ENCODE measurements at places on chromosomes 7 and 10.

DNA sequence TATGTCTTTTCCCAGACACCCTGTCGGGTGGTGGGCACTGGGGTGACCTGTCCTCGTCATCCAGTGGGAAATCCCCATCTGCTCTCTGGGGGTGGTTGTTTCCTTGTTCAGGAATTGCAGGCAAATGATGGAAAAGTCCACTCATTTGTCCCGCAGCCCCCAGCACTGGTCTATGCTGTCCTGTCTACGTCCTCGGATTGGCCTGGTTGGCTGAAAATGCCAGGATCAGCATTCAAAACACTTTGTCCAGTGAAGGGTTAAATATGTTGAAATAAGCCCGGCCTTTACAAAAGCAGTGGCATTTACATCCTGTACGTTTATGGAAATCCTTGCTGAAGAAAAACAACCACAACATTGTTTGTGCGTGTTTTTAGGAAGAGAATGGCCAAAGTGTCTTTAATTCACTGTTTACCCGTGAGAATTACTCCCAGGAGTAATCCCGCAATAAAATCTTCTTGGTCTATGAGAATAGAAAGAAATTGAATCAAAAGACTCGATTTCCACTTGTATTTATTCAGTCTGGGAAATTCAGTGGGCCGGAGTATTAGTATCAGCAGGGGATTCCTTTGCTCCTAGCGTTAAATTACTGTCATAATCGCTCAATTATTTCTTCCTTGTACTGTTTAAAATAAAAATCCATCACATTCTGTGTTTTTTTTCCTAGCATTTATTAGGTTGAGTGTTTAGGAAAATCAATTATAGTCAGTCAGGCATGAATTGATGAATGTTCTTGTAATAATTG is 116.8 kb upstream of the SH2B2 start:
- DNase-seq: no peak

- no peak for DNase-seq
Observed at GRCh38 chr10:88647061-88647615, 17.1 kb upstream of the LIPF start.

DNA sequence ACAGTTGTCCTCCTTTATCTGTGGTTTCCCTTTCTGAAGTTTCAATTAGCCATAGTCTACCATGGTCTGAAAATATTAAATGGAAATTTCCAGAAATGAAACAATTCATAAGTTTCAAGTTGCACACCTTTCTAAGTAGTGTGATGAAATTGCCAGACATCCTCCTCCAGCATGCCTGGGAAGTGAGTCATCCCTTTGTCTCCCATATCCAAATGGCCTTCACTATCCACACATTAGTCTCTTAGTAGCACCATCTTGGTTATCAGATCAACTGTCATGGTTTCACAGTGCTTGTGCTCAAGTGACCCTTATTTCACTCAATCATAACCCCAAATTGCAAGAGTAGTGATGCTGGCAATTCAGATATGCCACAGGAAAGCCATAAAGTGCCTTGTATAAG is 83.4 kb upstream of the PPP1R9A start:
- no peak for DNase-seq

DNA sequence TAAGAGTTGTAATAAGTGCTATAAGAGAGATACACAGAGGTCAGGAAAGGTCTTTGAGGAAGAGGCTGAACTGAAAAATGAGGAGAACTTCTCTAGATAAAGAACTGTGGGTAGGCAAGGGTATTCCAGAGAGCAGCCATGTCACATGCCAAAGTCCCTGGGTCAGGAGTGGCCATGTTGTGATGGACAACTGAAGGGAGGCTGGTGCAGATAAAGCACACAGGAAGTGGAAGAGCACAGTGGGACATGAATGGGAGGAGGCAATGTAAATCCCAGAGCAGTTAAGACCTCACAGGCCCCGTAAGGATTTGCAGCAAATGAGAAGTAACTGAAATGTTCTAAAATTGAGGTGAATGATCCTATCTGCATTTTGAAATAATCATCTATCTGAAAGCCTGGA is 37.2 kb downstream of the IMMP2L start:
- DNase-seq: no peak

DNA sequence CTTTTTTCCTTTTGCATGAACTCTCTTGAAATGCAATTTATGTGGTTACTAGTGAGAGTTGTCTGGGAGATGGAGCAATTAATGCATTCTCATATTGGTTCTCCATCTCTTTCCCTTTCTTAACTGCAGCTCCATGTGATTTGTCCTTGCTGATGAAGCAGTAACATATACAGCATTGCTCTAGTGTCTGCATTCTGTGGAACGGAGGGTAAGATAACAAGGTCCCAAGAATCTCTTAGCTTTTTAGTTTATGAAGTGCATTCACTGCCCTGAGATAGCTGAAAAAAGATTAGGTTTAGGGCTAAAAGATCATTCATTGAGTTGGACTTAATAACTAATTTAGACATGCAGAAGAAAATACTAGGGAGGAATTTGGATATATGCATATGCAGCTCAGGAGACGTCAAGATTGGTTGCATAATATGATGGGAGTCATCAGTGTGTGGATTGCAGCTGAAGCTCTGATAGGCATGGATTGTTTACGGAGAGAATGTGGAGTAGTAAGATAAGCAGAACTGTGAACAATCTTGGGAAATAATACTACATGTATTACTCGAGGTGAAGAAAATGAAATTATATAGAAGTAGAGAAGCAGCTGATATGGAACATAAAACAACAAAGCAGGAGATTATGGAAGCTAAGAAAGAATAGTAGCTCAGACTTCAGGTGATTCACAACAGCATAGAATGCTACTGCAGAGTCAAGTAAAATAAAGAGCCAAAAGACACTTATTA is 404.7 kb downstream of the ARL4A start:
- DNase-seq: no peak

DNA sequence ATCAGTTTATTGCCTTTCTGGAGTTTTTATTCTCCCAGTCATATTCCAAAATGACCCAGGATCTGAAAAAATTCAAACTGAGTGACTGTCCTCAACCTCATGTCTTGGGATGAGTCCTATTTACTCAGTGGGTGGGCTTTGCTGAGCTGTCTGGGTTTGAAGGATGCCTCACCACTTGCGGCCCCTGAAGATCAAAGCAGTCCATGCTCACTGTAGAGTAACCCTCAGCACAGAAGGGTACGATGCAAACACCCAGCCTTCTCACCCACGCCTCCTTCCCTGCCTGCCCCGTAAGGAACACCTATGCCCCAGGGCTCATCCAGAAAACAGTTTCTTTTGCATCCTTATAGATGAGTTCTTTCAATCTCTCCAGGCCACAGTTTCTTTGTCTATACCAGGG is 42.2 kb upstream of the GRB10 start:
- no peak for DNase-seq

DNA sequence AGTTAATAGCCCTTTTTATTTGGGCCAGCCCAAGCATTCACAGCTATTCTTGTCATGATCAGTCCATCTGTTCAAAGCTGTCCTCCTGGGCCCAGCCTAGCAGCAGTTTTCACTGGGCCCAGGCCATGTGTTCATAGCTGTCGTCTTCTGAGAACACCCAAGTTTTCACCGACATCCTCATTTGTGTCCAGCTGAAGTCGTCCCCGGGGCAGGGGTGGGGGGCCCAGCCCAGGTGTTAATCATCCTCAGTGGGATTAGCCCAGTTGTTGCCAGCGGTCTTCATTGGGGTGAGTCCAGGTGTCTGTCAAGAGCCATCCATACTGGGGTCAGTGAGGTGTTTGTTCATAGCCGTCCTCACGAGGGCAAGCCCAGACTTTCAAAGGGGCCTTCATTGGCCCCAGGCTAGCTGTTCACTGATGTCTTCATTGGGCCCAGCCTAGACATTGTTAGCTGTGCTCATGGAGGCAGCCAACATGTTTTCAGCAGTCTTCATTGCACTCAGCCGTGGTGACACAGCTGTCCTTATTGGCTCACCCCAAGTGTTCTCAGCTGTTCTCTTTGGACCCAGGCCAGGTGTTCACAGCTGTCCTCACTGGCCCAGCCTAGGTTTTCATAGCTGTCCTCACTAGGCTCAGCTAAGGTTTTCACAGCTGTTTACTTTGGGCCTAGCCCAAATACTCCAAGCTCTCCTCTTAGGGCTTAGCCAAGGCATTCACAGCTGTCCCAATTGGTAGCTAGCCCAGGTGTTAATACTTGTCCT is 10.0 kb downstream of the FRG2B start:
- DNase-seq: no peak

- no peak for DNase-seq
Observed at GRCh38 chr10:37643187-37643586, 214.2 kb downstream of the ZNF248 start.

DNA sequence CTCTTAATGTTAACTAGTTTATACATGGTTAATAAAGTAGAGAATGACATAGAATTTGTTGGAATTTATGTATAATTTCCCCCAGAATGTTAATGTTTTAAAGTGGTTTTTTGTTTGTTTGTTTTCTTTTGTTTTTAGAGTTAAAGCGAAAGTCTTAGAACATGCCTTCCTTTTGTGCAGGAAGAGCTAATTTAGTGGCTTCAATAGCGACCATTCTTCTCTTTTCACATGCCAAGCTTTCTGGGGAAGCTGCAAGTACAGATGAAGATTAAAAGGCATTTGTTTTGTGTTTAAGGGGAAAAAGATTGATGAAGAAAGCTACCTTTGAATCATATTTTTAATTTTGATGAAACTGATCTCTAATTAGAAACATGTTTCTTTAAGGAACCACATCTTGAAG is 256.3 kb upstream of the CSTF2T start:
- DNase-seq: no peak

DNA sequence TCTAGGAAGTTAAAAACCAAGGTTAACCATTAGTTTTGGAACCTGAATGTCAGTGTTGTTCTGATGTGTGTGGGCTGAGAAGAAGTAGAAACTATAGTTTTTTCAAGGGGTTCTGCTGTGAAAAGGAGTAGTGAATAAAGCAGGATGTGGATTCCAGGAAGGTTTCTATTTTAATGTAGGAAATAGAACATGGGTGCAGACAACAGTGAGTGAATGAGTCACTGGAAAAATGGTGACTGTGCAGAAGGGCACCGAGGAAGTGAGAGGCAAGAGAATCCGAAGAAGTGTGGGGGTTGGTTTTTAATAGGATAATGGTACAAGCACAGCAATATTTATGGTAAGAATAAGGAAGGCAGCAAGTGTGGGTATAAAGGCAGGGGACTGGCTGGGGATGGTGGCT is 120.4 kb downstream of the ARHGAP21 start:
- no peak for DNase-seq

GRCh38 chr7:131506597-131506996 is 49.8 kb downstream of the PODXL start:
- no peak for DNase-seq

GRCh38 chr10:33612551-33612950 is 278.1 kb upstream of the NRP1 start:
- DNase-seq: no peak

DNA sequence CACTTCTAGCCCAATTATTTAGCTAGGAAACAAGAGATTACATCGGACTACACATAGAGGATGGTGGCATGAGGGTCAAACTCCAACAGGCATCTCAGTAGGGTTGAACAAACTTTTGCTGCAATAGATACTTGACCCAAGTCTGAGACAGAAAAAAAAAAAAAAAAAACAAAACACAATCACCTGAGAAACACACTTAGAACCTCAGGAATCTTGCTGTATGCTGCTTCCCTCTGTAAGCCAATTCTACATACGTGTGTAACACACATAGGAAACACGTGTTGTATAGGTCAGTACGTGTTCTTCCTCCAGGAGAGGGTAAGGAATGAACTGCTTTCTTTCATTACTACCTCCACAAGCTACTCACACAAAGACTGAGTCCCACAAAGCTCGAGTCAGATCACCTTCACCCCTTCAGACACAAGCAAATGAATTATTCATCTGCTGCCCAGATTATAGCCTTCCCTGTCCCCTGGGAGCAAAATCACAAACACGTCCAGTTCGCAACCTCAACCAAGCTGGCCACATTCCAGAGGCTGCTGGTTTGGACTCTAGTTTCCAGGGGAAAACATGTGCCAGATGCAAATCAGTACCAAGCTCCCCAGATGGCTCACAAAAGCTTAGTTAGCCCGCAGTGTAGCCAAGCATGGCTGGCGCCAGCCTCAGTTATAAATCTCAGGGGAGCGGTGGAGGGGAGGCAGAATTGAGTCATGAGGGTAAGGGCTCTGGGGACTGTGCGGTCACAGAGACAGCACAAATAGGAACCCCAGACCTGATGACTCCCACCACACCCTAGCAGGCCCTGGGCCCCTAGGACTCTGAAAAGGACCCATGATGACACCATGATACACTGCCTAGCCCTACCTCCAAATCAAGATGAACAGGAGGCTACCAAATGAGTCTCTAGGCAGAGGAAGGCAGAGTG is 15.1 kb downstream of the PSAP start:
- DNase-seq: no peak

DNA sequence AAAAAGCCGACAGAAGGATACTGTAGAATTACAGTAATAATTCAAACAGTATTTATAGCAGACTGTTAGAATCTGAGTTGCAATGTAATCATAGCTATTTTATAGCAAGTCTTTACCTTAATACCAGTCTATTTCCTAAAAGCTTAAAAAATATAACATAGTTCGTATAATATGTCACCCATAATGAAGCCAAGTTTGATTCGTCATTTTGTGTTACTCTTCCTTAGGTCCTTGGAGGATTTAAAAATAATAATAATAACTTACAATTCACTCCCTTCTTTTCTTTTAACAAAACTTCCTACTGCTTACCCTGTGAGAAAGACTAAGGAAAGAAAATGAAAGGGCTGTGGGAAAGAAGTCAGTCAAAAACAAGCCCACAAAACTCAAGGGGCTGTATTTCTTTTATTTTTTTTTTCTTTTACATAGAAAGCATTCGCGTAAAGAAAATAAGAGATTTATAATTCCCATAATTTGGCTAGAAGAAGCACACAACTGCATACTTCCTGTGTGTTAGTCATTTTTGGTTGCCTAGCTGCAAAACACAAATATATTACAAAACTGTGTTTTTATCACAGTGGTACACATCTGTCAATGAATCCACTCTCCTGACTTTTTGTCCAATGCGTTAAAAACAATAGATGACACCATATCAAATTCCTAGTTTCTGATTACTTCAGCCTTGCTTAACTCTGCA is 187.2 kb upstream of the CELF2 start:
- no peak for DNase-seq

DNA sequence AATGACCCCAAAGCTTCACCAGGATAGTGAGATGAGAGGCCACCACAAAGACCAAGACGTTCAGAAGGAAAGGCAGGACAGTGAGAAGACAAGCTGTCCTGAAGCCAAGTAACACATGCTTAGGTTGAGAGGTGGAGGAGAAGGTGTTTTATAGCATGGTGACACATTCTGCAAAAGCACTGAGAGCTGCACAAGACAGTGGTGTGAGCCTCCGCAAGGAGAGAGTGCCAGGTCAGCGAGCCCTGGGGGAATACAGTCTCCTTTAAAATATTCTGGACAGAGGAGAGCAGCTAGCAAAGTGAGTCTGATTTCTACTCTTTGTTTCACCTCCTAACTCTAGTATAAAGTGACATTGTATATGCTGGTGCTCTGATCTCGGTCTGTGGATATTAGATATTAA is 68.0 kb upstream of the VKORC1L1 start:
- no peak for DNase-seq

- DNase-seq: no peak
Observed at GRCh38 chr7:140494867-140495266, 15.6 kb upstream of the MKRN1 start.

DNA sequence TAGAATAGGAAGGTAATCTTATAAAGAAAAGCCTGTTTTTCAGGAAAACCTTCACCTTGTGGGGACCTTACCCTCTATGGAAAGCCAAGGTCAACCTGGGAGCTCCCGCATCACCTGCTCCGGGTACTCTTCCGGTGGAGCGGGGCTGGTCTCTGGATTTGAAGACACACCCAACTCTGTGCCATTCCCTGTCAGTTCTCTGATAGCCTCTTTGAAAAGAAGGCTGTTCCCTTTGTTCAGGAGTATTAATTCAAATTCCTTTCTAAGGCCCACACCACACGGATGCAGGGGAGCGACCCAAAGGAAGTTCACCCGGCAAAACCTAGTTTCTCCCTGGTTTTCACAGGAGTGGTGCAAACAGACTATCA is 10.7 kb downstream of the CTBP2 start:
- DNase-seq: no peak
